ENCODE measurements at places on chromosomes 2 and 18.

- DNase-seq = peak; percentile 88
Measured at GRCh38 chr2:174328114-174328960, 6.4 kb upstream of the SP9 start.

GRCh38 chr2:45380131-45380836, 230.8 kb downstream of the SRBD1 start:
- no peak for DNase-seq

- no peak for DNase-seq
Measured at GRCh38 chr2:120976501-120977307, 241.0 kb downstream of the GLI2 start.

DNA sequence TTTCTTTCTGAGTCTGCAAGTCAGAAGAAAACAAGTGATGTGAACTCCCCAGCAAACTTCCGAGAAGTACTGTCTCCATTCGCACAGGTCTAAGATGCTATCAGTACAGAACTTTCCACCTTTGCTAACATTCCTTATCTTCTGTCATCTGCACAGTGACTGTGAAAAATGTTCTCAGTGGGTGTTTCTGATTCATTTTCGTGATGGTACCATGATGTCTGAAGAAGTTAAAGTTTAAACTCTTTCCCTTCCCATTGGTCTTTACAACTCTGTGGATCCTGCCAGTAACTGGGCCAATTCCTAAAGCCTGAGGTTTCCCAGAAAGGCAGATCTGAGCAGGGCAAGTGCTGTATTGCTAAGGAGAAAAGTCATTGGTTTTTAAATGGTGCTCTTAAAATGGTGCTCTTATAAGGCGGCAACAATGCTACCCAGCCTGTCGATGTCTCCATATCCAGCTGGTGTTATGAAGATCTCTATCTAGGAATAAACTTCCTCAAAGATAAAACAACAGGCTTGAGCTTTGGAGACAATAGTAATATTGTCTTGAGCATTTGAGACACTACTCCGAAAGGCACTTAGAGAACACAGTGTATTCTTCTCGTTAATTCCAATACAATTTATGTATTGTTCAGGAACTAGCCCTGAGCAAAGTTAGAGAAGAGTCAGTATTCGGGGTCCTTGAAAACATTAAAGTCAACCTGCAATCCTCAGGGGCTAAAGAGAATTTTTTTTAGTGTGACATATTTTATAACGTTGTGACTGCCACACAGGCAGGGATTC, 232.3 kb downstream of the OSR1 start:
- DNase-seq = no peak

DNA sequence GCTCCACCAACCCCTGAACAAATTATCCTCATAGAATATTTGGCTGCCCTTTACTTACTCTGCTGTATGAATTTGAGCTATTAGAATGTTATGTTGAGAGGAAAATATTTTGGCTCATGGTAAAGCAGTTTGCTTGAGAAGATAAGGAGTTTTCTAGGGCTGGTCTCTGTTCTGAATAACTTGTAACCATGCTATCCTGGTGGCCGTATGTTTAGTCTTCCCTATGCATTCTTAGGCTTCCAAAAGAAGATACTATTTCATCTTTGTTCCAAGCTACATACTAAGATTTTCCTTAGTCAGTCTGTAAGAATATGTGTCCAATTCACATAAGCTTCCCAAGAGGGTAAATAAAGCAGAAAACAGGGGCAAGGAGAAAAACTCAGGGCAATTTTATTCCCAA, 1105.1 kb upstream of the PIK3C3 start:
- DNase-seq = no peak

GRCh38 chr2:147628971-147629421, 215.8 kb upstream of the ACVR2A start:
- DNase-seq = no peak

- DNase-seq = no peak
Measured at GRCh38 chr2:64666810-64667438, 13.2 kb upstream of the SERTAD2 start.

DNA sequence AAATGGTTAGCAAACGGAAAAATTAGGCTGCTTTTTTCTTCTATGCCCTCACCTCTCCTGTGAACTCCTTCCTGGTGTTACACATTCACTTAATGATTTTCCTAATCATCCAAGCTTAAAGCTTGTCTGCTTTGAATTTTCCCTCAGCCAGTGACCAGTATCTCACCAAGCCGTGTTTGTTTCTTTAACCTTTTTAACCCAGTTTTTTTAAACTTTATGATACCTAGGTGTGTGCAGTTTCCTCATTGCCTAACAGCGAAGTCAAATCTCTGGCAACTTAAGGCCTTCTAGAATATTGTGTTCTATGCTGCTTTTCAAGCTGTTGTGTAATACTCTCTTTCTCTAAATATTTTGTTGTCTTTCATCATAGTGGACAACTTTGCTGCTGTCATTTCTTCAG, 113.0 kb downstream of the PIK3C3 start:
- DNase-seq = no peak

All from islet precursor cell (in vitro differentiated cells).